ENCODE measurements at places on chromosomes 5 and 9.

- DNase-seq, result no peak
These were observed 117.9 kb upstream of the NR5A1 start for GRCh38 chr9:124625087-124625486.

DNA sequence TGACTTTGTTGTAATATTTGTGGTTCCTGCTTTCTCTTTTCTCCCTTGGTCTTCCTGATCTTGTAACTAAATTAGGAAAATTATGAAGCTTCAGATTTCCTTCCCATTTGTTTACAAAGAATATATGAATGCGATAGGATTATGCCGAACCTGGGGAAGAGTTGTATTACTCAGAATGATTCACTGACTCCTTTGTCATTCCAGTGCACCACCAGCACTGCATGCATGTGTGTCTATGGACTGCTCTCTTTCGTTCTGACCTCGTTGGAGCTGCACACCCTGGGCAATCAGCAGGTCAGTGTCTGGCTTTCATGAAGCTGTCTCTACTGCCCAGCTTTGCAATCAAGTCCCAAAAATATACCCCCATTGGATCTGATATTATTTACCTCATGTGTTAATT, 25.5 kb downstream of the NUP188 start:
- no peak for DNase-seq

DNA sequence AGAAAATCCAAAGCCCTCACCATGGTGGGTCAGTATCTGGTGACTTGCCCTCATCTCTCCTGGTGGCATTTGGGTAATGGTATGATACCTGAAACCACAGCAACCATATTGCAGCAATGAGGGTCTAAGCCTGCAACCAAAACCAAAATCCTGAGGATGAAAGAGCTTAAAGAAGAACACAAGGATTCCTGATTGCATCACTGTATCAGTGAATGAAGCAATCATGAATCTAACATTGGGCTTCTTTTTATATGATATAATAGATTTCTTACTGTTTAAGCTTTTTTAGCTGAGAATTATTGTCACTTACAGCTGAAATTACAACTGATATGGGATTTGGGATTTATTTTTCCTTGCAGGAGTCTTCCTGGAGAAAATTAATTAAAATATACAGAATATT, 269.9 kb downstream of the MEF2C start:
- no peak for DNase-seq

DNA sequence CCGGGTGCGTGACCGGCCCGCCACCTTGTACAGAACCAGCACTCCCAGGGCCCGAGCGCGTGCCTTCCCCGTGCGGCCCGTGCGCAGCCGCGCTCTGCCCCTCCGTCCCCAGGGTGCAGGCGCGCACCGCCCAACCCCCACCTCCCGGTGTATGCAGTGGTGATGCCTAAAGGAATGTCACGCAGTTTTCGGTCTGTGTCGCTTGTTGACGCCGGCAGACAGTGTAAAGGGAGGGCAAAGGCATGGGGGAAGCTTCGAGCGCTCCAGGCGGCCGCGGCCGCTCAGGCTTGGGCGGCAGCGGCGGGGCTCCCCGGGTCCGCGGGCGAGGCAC, 1.3 kb downstream of the LRRC26 start:
- DNase-seq, result no peak

GRCh38 chr5:36889264-36889663, 12.7 kb downstream of the NIPBL start:
- DNase-seq, result no peak

DNA sequence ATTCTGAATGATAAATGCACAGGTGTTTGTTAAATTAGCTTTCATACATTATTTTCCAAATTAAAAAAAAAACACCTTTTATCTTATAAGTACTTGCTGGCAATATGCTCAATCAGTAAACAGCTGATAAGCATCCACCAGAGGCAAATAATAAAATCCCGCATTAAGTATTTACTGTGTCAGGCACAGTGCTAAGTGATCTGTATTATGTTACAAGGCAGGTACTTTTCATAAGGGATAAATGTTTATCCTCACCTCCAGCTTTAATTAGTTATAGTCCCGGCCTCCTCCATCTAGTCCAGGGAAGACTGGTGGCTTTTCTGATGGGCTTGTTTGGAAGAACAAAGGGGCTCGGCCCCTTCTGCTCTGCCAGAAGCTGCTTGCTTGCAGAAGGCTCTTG, 40.1 kb downstream of the PFDN1 start:
- DNase-seq, result no peak

GRCh38 chr5:146047396-146047795, 58.0 kb downstream of the PLAC8L1 start:
- no peak for DNase-seq

GRCh38 chr5:100890461-100891008, 12.5 kb downstream of the ST8SIA4 start:
- DNase-seq, result no peak

DNA sequence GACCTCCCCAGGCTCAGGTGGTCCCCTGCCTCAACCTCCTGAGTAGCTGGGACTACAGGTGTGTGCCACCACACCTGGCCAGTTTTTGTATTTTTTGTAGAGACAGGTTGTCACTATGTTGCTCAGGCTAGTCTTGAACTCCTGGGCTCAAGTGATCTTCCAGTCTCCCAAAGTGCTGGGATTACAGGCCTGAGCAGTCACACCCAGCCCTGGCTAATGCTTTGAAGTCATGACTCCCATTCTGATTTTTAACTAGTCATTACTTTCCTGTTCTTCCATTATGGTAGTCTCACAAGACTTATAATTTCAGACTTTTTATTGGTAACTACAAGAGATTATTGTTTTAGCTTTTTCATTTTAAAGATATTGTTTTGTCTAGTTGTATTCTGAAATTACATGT, 26.3 kb downstream of the UBAP1 start:
- DNase-seq, result no peak

GRCh38 chr9:750249-750967, 91.1 kb upstream of the DMRT1 start:
- DNase-seq, result no peak

- DNase-seq, result no peak
These were observed 149.9 kb downstream of the TRIO start for GRCh38 chr5:14292766-14293658.

DNA sequence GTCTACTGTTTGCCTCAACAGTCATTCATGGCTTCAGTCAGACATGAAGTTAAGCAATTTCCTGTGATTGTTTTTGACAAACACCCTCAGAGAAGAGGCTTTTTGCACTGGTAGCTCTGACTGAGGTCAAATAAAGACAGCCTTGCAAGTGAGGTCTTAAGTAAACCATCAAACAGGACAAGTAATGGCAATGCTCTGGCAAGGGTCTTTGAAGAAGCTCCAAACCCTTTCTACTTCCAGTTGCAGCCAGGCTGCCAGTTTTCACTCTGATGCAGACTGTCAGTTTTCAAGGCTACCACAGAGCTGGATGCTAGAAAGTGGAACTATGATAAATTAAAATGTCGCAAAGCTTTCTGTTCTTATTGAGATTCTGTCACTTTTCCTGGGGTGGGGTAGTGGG, 421.5 kb upstream of the PTGER4 start:
- DNase-seq, result no peak

GRCh38 chr5:142849880-142850279, 79.7 kb downstream of the ARHGAP26 start:
- DNase-seq, result no peak

DNA sequence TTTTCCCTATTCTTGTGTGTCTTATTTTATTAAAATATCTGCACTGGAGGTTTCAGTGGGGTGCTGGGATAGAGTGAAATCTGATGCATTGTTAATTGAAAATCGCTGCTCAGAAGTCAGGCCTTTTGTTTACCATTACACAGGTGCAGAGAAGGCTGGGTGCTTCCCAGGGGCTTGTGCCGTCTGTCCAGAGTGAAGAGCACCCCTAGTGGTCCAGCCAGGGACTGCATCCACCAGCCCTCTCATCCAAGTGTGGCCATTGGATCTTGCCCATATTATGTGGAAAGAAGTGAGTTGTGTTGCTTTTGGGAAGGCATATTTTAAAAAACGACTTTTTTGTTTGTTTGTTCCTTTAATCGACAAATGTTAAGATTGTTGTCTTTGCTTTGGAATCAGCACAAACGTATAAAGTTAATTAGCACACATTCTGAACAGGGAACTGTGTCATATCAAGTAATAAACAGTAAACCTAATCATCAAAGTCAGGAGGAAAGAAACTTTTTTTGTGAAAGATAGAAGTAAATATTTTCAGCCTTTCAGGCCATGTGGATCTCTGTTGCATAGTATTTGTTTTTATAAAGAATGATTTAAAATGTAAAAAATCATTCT, 315.6 kb downstream of the MTRR start:
- DNase-seq, result peak; percentile 18

DNA sequence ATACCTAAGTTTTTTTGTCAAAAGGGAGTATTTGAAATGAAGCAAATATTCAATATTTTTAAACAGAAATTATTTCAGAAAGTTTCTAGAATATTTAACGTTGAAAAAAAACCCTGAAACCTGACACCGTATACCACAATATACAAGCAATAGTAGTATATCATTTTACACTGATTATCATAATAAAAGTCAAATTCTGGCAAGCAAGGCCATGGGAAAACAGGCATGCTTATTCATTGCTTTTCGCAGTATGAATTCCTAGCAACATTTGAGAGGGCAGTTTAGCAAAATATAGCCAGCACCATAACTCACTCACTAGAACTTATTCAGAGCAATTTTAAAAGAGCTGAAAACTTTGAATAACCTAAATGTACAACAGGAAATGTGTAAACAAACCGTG, 46.1 kb downstream of the ERAP1 start:
- DNase-seq, result no peak

DNA sequence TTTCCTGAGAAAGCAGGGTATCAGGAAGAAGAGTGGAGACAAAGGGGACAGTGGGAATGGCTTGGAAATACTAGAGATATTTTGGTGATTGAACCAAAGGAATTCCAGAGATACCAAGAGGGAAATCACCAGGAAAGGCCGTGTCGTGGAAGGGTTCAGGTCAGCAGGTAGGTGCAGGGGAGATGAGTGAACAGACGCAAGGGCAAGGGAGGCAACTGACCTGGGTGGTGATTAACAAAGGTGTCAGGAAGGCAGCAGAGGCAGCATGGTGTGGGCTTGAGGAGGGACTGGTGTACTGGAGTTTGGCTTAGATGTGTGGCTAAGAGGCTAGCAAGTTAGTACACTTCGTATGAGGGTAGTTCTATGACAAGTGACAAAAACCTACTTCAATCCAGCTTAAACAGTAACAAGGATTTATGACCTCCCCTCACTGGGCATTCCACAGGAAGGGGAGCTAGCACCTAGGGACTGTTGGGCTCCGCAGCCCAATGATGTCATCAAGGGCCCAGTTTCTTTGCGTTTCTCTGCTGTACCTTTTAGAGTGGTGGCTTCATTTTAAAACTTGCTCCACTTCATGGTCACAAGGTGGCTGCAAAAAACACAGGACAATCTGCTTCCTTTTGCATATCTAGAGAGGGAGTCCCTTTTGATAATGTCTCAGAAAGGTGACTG, 37.0 kb downstream of the INIP start:
- no peak for DNase-seq

DNA sequence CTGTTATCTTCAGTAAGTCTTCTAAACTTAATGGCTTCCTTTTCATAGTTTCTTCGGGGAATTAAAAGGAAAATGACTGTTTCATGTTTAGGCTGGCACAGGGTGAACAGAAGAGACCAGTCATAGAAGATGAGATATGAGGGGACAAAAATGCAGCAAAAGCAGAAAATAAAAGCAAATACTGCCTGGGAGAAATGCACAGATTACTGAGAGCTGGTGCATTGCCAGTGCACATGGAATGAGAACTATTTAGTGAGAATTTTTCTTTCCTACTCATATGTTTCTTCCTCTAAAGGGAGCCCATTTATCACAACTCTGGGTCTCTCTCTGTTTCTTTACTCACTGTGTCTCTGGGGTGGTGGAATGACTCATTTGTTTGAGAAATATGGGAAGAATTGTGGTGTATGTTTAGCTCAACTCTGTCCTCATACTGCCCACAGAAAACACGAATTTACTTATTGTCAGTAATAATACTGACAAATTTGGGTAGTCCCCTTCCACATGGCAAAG, 25.9 kb upstream of the ANKRD55 start:
- no peak for DNase-seq

DNA sequence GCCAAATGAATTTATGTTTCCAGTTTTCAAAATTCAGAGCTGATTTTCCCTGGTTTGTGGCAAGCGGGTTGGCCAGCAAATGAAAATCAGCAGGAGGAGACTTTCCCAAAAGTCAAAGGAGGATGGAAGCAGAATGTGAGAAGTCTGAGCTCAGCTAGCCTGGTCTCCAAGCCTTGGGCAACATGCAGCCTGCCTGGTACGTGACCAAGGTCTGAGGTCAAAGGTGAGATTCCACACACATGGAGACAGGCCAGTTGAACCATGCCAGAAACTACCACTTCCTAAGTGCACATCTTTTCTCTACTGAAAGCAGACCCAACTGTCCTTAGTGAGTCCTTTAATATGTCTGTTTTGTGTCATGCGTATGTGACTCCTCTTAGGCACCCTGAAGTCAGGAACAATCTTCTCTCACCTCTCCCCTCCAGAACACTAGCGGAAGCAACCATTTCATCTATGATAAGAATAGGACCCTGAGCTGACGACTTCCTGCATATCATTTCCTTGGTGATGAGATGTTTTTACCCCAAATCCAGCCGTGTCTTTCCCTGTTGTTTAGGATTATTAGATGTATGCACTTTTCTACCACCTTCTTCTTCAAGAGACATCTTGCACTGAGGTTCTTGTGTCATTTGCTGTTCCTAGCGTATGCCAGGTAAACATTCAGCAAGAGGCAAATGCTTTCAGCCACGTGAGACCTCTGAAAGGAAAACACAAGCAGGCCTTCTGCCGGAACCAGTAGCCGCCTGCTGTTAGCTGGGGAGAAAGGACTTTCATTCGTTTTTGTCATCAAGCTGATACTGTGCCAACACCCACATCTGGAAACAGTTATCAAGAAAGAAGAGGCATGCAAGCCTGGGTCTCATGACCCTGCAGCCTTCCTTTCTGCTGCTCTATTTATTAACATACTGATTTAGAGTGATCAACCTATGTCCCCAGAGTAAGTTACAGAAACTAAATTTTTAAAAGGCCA, 9.7 kb upstream of the TGFBI start:
- no peak for DNase-seq

DNA sequence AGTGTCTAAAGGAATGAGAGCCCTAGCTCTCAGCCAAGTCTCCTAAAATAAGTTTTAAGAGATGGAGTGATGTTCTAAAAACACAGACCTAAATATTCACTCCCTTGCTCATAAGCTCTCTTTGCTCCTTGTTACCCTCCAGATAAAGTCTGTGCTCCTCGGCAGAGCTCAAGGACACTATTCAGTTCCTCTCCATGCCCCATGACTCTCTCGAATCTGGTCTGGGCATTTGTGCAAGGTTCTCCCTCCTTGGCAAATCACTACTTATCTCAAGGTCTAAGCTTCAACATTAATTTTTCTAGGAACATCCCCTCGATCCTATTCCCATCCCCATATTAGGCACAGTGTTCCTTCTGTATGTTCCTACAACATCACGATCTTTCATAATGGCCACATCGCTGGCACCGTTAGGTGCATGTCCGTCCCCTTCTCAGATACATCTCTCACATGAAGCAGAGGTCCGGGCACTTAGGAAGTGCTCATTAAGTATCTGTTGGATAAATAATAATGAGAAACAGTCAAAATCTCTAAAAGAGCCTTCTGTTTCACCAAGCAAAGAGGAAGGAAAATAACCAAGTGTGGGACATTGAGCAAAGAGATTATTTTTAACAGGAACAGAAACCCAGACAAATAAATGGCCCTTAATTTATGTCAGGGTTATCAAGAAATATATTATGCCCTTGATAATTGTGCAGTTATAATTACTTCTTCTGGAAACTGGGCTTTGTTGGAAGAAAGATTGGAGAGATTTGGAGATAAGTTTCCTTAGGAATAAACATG, 85.9 kb upstream of the HTR4 start:
- no peak for DNase-seq

- no peak for DNase-seq
These were observed 340.0 kb upstream of the ACTBL2 start for GRCh38 chr5:57822651-57823050.

Measured in stimulated activated CD4-positive, alpha-beta T cell treated with anti-CD3 and anti-CD28 coated beads, Interleukin-1b, Interleukin-23, amount 100 ng/mL, for 4 hours (primary cell).